ENCODE measurements at places on chromosomes 11 and 22.

DNA sequence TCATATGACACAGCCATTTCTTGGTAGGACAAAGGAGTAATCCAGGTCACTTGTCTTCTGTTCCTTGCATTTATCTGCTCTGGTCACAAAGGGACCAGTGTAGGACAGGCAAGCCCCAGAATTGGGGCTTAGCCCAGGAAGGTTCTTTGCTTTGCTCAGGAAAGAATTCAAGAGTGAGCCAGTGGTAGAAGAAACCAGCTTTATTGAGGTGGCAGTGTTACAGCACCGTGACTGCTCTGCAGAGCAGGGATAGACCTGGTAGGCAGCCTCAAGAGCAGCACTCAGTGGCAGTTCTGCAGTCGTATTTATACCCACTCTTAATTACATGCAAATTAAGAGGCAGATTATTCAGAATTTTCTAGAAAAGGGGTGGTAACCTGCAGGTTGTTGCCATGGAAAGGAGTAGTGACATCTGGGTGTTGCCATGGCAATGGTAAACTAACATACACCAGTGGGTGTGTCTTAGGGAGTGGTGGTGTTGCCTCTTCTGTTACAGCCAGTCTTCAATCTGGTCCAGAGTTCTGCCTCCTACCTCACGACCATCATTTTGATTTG, 84.9 kb upstream of the RAB1B start:
- DNase-seq: no peak

DNA sequence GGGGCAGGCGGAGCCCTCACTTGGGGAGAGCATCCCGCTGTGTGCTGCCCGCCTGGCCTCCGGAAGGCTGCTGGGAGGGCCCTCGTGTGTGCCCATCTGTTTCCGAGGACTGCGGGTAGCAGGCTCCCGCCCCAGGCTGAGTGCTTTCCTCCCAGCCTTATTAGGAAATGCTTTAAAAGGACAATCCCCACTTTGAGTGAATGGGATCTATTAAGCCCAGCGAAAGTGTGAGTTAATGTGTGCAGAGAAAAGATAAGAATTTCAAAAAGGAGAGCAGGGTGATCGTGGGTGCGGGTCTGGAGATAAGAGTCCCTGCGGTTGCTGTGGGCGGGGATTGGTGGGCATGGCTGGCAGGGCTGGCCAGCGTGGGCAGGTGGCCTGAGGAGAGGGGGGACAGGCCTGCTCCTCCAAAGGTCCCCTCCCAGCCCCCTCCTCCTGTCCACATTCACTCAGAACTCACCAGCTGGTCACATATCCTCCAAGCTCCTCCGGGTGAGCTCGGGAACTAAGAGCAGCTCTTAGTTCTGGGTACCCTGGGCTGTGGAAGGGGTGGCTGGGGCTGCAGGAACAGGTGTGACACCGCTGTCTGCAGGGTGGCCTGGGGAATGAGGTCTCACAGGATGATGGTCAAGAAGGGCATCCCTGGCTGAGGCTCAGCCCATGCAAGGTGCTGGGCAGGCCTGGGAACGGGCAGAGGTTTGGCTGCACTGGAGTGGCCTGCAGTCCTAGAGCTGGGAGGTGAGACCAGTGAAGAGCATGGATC, 1260.3 kb downstream of the BRD1 start:
- no peak for DNase-seq

GRCh38 chr22:21916309-21916918, 36.2 kb downstream of the PPM1F start:
- no peak for DNase-seq

GRCh38 chr22:32932176-32932575, 126.0 kb downstream of the SYN3 start:
- DNase-seq: no peak

DNA sequence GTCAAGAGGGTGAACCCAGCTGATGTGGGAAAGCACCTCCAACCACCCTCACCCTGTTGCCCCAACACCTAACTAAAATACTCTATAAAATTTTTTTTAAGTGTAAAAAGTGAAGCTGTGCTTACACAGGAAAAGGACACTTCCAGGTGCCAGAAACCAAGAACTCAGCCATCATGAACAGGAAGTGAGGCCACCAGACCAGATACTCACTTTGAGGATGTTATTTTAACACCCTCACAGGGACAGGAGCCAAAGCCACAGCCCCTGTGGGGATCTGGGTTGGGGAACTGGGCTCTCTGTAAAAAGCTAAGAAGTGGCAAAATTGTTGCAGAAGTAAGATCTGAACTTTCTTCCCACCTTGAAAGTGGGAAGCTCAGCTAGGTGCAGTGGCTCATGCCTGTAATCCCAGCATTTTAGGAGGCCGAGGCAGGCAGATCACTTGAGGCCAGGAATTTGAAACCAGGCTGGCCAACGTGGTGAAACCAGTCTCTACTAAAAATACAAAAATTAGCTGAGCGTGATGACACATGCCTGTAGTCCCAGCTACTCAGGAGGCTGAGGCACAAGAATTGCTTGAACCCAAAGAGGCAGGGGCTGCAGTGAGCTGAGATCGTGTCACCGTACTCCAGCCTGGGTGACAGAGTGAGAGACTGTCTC, 3.8 kb downstream of the RSPH14 start:
- DNase-seq: no peak

DNA sequence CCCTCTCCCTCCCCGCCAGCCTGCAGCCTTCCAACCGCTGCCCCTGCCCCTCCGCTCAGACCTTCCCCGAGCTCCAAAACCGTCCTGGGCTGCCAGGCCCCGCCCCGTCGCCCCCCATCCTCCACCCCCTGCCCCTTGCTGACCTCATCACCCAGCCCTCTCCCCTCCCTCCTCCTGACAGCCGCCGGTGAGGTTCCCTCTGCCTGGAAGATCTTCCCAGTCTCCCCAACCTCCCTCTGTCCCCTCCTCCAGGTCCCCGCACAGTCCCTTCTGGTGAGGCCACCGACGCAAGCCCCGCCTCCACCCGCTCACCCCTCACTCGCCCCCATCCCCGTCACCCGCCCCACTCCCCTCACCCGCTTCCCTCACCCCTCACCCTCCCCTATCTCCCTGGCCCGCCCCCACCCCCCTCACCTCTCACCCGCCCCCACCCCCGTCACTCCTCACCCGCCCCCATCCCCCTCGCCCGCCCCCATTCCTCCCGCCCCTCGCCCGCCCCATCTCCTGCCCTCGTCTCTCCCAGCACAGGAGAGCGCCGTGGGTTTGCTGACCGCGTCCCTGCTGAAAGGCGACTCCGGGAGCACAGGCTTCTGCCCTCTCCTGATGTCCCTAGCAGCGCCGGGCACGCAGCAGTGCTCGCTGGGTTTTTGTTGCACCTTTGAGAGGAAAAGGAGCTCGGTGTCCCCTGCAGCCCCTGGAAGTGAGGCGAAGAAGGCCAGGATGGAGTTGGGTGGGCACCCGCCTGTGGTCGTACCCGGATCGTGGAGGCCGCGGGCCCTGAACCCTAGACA, 16.4 kb upstream of the UPK3A start:
- no peak for DNase-seq

DNA sequence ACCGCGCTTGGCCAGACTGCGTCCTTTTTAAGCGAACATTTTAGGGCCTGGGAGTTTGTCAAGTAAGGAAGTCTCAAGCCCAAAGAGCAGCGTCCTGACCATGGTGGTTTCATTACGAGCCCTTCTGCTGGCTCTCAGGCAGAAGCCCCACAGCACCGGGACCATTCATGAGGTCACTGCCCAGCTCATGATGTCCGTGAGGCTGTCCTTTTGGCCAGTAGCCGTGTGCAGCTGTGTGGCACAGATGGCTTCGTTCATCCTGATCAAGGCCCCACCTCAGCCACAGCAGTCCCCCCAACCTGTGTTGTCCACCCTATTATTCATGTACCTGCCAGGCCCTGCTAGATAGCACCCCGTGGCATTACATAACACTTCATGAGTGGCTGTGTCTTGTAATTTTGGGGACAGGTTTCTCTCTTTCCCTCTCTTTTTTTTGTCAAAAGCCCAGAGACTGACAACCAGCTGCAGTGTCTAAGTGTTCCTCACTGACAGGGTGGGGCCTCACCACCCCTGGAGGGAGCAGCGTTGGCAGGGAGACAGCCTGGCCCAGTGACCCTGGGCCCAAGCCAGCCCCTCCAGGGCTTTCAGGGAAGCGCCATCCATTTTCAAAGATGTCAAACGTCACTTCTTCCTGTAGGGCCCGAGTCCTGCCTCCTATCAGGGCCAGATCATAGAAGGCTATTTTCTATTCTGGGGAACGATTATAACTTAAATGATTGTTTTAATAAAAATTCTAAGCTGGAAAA, 21.8 kb upstream of the CABP7 start:
- no peak for DNase-seq

DNA sequence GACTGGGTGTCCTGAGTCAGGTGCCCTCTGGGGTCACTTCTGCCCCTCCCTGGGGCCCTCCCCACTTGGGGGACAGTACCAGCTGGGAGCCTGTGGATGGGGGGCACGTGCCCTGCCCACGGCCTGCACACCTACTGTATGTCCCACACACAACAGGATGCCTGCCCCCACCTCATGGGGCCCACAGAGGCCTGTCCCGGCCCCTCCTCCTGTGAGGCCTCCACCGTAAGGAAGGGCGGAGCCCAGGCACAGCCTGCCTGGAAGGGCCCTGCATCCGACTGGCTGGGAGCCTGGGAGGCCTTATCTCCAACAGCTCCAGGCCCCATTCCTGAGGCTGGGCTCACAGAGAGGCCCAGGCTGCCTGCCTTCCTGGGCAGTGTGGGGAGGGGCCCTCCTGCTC, 47.8 kb downstream of the BRSK2 start:
- no peak for DNase-seq

DNA sequence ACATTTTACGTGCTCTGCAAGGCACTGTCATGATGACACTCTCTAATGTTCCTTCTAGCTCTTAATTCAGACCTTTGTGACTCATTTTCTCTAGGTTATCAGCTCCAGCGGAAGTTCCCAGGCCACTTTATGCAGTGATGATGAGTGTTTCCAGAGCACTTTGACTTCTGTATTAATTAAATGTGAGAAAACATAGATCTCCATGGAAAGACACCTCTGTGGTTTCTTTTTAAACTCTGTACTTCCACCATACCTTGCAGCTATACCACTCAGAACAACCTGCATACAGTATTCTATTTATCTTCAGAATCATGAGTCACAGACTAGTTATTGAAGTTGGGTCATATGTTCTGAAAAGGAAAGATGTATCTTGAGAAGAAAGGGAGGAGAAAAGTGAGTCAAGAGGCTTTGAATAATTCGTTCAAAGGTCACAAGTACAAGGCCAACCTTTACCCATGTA, 175.6 kb upstream of the TENM4 start:
- no peak for DNase-seq

GRCh38 chr11:13324141-13324540, 46.6 kb downstream of the BMAL1 start:
- no peak for DNase-seq

- DNase-seq: no peak
These were observed 331.8 kb downstream of the FAT3 start for GRCh38 chr11:92556431-92556830.
